ENCODE measurements at places on chromosomes 1 and 21.

DNA sequence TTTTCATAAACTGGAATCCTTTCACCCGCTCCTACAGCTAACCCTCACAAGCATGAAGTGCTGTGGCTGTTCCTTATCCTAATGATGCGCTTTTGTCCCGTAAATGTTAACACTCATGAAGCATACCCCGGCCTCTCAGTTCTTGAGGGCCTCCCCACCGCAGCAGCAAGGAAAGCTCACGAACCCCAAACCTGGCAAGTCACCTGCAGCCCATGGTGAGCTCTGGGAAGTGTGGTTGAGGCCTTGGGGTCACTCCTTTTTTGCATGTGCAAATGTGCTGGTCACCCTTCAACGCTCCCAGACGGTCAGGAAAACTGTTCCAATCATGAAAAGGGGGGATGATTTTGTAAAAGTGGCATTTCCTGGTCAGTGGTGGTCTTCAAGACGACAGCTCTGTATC is 124.6 kb downstream of the PRDM2 start:
- DNase-seq, result no peak

- DNase-seq, result no peak
These were observed 76.0 kb upstream of the C1orf105 start for GRCh38 chr1:172344444-172344843.

- DNase-seq, result no peak
These were observed 116.0 kb downstream of the BCAR3 start for GRCh38 chr1:93565496-93566206.

DNA sequence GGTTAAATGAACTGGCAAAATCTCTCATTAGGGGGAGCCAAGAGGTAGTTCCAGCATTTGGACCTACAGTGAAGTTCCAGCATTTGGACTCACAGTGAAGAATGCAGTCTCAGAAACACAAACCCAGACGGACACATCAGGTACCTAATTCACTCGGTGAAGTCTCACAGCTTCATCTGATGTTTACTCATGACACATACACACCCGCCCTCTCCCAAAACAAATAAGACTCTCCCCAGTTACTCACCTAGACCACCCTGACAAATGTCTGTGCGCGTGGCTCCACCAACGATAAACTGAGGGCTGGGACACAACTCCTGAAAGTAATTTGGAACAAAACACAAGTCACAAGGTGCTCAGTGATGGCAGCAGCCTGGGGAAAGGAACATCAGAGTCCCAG is 11.4 kb downstream of the CAPN8 start:
- DNase-seq, result no peak

- no peak for DNase-seq
These were observed 33.2 kb upstream of the SAMD13 start for GRCh38 chr1:84268346-84268745.

- DNase-seq, result no peak
These were observed 327.7 kb downstream of the SMYD3 start for GRCh38 chr1:246179401-246179800.

- DNase-seq, result no peak
These were observed 58.9 kb upstream of the NEK2 start for GRCh38 chr1:211734359-211734758.

- no peak for DNase-seq
These were observed 87.3 kb downstream of the KCNJ6 start for GRCh38 chr21:37828991-37829390.

- no peak for DNase-seq
These were observed 65.0 kb upstream of the DISP3 start for GRCh38 chr1:11413986-11414391.

DNA sequence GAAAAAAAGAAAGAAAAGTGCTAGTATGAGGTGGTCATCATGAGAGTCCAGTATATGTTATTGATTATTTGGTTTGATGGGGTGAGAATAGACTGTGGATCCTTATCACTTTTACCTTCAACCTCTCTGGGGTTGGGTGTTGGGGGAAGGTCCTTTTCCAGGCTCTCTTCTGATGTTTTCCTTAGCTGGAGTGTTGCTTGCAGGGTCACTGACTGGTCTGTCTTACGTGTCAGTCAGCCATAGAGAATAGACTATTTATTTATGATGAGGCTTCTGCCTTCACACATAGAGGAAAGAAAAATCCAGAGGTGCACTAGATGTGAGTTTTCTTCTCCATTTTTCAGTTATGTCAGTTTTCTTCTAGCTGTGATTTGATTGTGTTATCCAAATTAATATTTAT is 36.5 kb downstream of the MAP3K21 start:
- no peak for DNase-seq

Data from SK-N-MC (cell line).